ENCODE measurements at places on chromosomes 7 and 10. TPM values are rescaled to one million over a fixed set of nuclear protein-coding genes. Genes with fewer than 3 reads are reported as not detected.

Gene TFEC
- total RNA-seq: not detected

Gene LRRD1
- total RNA-seq: not detected

Gene KLF14
- total RNA-seq: 0.58 TPM

Gene SDHAF3
- total RNA-seq: 10.8 TPM

Gene CCL24
- not detected for total RNA-seq

Gene TYSND1
- total RNA-seq: 10.4 TPM

Gene DLD
- 49.5 TPM for total RNA-seq

Gene STMP1
- total RNA-seq: 23.8 TPM

Gene FAM237B
- total RNA-seq: not detected

Gene MICALL2
- 18.3 TPM for total RNA-seq

Gene KAT6B
- total RNA-seq: 8.8 TPM

Gene FFAR4
- total RNA-seq: not detected

Gene METTL2B
- 23.6 TPM for total RNA-seq

Gene RTKN2
- not detected for total RNA-seq

Gene CDHR1
- 0.26 TPM for total RNA-seq

Gene TMEM229A
- 0.26 TPM for total RNA-seq

Gene WIPF3
- not detected for total RNA-seq

Gene CLEC2L
- total RNA-seq: not detected

Gene JCAD
- total RNA-seq: 16.6 TPM

Gene HKDC1
- total RNA-seq: not detected

Gene ACTL6B
- not detected for total RNA-seq
